Myocyte (in vitro differentiated cells): ENCODE measurements at places on chromosomes 16 and 17. TPM values are rescaled to one million over a fixed set of nuclear protein-coding genes. Genes with fewer than 3 reads are reported as not detected.

Gene KRTAP4-6
- total RNA-seq: not detected in 2 replicates

Gene KIF19
- not detected in 2 replicates for total RNA-seq

Gene MEFV
- 0.37 and 0.99 TPM in 2 replicates for total RNA-seq

Gene TEKT1
- not detected in 2 replicates for total RNA-seq

- no peak for DNase-seq
Measured at GRCh38 chr17:43714465-43715149, 44.0 kb downstream of the SOST start.

GRCh38 chr17:27888945-27889344 lies 4.2 kb downstream of the LYRM9 start:
- no peak for DNase-seq

- DNase-seq: no peak
Measured at GRCh38 chr16:81514568-81515258, 70.1 kb downstream of the CMIP start.

GRCh38 chr17:12737740-12738469 lies 51.4 kb upstream of the ARHGAP44 start:
- DNase-seq: no peak

DNA sequence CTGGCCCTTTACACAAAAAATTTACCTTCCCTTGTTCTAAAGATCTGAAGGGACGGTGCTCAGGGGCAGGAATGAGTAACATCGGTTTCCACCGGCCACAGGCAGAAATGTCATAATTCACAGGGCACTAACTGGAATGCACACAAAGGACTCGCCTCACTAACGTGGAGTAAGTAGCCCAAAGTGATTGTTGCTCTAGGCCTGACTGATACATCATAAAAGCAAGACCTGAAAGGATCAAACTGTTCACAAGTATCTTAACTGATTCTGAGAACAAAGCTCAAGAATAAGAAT lies 8.9 kb upstream of the TCF25 start:
- DNase-seq: no peak

DNA sequence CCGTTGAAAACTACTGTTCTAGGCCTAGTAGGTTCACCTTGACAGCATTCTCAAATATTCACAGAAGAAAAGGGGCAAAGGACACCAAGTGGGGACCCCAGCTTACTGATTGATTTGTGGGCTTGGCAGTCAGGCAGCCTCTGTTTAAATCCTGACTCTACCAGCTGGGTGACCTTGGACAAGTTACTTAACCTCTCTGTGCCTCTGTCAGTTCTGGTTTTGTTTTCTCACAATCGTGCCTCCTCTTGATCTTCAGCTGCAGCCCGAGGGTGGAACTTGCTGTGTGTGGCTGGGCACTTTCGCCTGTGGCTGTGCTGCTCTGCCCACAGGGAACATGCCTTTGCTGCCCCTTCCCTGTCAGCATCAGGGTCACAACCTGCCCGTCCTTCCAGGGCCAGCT lies 17.8 kb downstream of the RAP1GAP2 start:
- no peak for DNase-seq

DNA sequence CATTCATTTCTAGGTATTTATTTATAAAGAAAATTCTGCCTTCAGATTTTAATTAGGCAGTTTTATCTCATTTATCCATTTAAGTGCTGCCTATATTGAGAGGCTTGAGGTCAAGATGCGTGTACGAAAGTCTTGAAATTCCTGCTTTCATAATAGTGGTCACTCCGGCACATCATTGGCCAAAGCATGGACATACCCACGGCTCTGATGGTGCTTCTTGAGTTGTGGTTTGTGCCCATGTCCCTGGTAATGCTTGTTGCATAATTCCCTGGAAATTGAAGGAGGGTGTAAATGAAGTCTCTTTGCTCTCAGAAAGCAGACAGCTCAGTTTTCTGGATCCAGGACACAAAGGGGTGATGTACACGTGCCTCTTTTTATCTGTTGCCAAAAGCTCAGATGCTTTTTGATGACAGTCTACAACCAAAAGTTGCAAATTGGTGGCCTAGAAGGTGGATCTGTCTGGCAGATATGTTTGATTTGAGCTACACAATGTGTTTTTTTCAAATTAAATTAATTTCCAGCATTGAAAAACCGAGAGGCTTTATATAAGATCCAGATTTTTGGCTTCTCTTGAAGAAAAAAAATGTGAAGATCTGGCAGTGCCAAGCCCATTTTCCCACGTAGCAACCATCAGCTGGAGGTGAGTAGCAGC lies 94.4 kb downstream of the SHISA9 start:
- peak; percentile 50 for DNase-seq

GRCh38 chr17:29588562-29589411 lies 661 bp downstream of the GIT1 start:
- peak; percentile 83 for DNase-seq

DNA sequence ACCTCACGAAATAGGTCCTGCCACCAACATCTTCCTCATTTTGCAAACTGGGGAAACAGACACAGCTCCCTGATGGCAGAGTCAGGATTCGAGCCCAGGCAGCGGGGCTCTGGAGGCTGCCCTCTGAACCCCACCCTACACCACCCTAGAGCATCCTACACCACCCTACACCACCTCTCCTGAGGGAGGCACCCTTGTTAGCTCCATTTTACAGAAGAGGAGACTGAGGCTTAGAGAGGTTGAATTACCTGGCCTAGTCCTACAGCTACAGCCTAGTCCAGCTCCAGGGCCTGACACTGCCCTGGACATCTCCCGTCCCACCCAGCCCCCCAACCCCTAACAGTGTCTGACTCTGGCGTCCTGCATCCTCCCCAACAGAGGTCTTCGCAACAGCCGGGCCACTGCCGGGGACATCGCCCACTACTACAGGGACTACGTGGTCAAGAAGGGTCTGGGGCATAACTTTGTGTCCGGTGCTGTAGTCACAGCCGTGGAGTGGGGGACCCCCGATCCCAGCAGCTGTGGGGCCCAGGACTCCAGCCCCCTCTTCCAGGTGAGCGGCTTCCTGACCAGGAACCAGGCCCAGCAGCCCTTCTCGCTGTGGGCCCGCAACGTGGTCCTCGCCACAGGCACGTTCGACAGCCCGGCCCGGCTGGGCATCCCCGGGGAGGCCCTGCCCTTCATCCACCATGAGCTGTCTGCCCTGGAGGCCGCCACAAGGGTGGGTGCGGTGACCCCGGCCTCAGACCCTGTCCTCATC lies 3.2 kb upstream of the NECAB2 start:
- no peak for DNase-seq

- peak; percentile 23 for DNase-seq
Measured at GRCh38 chr17:66276328-66276937, 26.0 kb upstream of the PRKCA start.

DNA sequence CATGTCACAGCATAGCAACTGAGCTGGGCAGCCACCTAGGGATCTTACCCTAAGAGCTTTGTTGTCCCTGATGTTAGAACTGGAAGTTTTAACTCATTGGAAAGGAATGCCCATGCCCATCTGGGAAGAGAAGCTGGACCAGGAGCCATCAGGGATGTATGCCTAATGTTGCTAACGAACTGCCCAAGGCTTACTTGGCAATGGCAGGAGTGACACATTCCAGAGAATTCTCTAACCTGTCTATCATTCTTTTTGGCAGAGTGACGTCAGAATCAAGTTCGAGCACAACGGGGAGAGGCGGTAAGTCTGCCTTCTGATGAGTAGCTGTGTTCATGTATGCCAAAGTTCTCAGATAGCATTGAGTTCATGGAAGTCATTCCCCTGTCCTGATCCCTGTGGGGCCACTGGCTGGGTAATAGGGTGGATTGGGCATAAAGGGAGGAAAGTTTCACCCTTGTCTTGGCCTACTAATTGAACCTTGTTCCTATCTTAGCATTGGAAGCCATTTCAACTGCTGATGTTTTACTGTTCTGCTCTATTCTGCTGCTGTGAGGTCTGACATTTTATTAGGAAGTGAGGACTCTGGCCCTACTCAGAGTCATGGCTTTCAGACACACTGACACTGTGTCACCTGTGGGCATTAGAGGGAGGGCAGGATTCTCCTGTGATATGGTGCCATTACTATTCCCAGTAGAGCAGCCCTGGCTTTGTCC lies 23.7 kb downstream of the MAP3K3 start:
- no peak for DNase-seq

DNA sequence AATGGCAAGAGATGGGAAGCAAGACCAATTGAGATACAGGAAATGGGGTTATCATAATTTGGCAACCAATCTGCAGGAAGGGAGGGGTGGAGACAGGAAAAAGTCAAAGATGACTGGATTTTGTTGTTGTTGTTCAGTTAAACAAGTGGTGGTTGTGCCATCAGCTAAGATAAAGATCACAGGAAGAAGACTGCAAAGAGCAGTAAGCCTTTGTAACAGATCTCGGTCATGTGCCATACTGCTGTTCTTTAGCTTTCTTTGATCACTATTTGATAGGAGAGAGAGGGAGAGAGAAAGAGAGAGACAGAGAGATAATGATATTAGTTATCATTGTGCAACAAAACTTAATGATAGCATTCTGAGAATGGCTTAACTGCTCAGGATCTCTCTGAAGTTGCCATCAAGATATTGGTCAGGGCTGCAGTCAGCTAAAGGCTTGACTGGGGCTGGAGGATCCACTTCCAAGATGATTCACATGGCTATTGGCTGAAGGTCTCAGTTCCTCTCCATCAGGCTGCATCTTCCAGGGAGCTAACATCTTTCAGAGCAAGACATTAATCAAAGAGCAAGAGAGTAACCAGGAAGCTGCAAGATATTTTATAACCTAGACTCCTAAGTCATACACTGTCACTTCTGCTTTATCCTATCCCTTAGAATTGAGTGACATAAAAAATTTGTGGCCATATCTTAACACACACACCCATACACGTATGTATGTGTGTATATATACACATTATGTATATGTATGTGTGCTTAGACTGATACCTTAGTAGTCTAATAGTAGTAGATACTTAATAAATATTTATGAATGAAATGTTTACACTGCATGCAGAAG lies 405.0 kb downstream of the SHISA9 start:
- DNase-seq: no peak

GRCh38 chr17:42554250-42555121 lies 1.8 kb downstream of the HSD17B1 start:
- peak; percentile 83 for DNase-seq
